ENCODE measurements at places on chromosomes 2 and 18.

DNA sequence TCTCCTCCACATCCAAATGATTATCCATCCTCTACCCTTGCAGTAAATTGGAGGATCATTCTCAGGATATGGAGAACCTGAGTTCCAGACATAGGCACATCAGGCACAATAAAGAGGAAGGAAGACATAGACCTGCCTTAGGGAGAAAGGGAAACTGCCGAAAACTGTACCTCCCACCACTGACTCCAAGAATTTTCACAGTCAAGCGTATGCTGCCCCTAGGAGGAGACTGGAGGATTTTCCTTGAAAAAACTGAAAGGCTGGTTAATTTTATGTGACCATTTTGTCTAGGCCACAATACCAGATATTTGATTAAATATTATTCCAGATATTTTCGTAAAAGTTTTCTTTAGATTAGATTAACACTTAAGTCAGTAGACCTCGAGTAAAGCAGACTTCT lies 638.5 kb upstream of the PKDCC start:
- DNase-seq, result no peak

DNA sequence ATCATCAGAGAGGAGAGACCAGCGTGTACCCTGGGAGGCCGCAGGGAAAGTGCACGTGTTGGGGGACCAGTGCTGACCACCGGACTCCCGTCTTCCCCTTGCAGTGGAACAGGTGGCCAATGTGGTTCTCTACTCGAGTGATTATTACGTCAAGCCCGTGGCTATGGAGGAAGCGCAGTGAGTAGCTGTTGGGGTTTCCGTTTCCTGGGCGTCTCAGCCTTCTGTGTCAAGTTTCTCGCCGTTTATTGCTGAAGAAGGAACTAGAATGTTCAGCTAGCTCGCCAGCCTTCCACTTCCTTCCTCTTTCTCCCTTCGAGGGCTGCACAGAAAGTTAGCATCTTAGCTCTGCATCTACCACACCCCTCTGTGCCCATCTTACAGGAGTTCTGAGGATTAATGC lies 22.8 kb upstream of the DGKD start:
- no peak for DNase-seq

DNA sequence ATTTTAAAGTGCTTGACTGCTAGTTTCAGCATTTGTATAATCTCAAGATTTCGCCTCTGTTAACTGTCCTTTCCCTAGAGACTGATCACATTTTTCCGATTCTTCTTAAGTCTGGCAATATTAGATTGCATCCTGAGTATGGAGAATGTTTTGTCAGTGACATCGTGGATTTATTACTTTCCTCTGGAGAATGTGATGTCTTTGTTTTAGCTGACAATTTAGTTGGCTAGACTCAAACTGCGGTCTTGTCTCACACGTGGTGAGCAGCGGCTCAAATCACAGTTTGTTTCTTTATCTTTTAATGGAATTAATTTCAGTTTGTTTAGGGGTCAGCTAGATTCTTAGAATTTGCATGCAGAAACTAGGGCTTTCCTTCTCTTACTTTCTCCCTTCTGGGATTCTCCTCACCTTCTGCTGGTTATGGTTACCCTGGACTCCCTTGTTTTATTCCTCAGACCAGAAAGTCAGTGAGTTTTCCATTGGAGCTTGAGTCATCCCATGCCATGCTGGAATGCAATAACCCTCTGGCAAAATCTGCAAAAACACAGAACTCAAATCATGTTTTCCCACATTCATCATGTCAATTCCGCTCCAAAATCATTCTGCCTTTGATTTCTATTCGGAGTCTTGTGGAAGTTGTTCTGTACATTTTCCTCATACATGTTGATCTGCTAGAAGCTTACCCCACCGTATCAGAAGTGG lies 327.2 kb upstream of the TRIB2 start:
- DNase-seq, result no peak

GRCh38 chr2:142290931-142291330 lies 160.1 kb upstream of the LRP1B start:
- DNase-seq, result peak; percentile 49

DNA sequence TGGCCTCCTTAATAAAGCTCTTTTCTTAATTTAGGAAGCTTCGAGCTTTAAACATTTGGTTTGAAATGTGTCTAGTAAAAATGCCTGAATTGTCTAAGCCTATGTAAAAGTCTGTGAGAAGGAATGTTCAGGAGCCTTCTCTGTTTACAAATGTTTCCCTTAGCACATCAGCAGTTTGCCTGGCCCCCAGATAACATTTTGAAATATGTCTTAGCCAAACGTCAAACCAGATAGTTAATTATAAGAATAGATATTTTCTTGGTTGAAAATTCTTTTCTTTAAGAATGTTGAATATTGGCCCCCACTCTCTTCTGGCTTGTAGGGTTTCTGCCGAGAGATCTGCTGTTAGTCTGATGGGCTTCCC lies 498.6 kb downstream of the CCDC85A start:
- peak; percentile 2 for DNase-seq

DNA sequence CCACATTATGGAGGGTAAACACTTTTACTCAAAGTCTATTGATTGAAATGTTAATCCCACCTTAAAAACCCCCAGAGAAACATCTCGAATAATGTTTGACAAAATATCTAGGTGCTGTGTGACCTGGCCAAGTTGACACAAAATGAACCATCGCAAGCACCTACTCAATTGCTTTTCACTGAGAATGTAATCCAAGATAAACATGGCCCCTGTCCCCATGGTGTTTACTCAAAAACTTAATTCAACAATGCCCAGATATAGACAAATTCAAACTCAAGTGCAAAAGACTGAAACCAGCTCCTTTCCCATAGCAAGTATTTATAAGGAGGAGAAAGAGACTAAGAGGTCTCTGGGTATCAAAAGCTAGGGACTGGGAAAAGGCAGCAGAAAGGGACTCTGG lies 15.0 kb upstream of the ACMSD start:
- DNase-seq, result no peak

- peak; percentile 71 for DNase-seq
Measured at GRCh38 chr2:18896125-18896764, 306.9 kb upstream of the NT5C1B start.

DNA sequence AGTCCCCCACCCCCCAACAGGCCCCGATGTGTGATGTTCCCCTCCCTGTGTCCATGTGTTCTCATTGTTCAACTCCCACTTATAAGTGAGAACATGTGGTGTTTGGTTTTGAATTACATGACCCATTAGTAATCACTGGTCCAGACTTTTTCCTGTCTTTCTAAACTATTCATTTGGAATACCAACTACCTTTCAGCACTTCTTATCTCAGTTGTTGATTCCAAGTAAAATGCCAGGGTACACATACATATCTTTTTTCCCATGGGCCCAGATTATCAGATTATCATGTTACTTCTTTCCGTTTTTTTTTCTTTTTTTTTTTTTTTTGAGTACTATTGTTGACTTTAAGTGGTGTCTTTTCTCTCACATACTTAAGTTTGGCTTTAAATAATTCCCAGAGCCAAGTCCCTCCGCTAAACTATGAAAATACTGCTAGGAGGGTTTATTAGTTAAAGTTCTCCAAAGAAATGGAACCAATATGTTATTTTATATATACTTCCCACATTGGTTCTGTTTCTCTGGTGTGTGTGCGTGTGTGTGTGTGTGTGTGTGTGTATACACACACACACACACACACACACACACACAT lies 389.3 kb downstream of the IRS1 start:
- DNase-seq, result peak; percentile 22
